Camera-type eye (tissue), 1 donor: ENCODE measurements at places on chromosomes 3 and 15. TPM values are rescaled to one million over a fixed set of nuclear protein-coding genes. Genes with fewer than 3 reads are reported as not detected.

Gene LSM3
- 11.1 TPM for total RNA-seq

Gene PCLAF
- total RNA-seq: 13.6 TPM

Gene JMJD7
- total RNA-seq: 15.9 TPM

Gene COL8A1
- total RNA-seq: 40.2 TPM

Gene GP5
- total RNA-seq: 1.1 TPM

Gene TEX55
- not detected for total RNA-seq

Gene ERICH6
- not detected for total RNA-seq

Gene BOC
- total RNA-seq: 104 TPM

Gene NANOGP8
- not detected for total RNA-seq

Gene IQCF5
- total RNA-seq: not detected

Gene TM4SF1
- 86.8 TPM for total RNA-seq

Gene AGBL1
- 3.7 TPM for total RNA-seq

Gene MON1A
- total RNA-seq: 8.0 TPM

Gene SEMA3F
- total RNA-seq: 60.7 TPM

Gene HTR3E
- not detected for total RNA-seq

Gene B3GALNT1
- 67.7 TPM for total RNA-seq

Gene C2CD4B
- 5.7 TPM for total RNA-seq

Gene MAGEL2
- 6.7 TPM for total RNA-seq
